ENCODE measurements at places on chromosomes 11 and 22.

- DNase-seq: no peak
Measured at GRCh38 chr11:36214480-36214879, 74.7 kb downstream of the COMMD9 start.

DNA sequence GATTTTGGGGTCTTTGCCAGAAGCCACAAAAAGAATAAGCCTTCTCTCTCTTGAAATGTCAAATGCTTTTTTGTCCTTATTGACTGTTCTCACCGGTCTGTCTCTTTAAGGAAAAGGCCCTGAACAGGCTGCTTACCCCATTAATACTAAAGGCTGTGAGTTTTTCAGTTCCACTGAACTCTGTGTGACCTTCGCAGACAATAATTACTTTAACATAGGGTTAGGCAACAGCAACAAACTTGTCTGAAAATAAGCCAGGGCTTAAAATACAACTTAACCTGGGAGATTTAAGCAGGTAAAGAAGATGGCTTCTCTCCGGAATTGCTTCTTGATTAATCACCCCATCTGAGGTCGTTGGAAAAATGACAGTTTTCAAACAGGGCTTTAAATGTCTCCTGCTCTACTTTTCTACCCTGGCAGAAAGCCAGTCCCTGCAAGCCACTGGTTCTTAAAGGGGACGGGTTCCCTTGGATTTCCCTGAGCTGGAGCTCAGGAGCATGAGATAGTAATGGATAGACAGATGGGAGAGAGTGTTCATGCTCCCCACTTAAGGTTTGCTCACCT is 69.4 kb downstream of the ARL14EP start:
- no peak for DNase-seq

DNA sequence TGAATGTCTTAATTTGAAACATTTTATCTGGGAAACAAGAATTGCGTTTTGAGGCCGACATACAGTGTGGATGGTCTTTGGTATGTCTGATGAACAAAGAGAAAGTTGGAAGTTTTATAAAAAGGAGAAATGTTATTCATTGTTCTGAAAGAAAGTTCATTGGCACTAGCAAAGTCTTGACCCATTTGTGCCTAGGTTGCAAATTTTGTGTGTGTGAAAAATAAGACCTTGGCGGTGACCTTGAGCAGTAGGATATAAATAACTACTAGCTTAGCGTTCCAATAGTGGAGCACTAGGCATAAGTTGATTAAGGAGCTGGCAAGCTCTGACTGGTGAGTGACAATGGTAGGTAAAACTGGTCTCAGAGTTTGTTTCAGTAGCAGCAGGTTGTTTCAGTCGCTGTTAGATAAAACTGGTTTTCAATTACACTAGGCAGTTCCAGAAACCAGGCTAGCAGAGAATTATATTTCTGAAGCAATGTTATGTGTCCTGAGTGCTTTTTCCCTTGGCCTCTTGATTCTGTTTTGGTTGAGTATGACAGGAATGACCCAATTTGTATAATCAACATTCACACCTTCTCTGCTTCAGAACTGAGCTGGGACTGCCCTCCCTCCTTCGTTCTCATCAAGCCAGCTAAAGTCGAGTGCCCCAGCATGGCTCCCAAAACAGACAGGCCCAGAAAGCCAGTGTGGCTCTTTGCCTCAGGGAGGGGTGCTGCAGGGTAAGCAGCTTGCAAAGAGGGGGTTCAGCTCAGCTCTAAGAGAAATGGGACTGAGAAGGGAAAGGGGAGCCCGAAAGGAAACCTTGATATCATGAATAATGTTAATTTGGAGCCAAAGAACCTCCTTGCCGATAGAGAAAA is 85.7 kb downstream of the NTM start:
- no peak for DNase-seq

- DNase-seq: no peak
Measured at GRCh38 chr11:16124390-16124789, 232.0 kb downstream of the SOX6 start.

DNA sequence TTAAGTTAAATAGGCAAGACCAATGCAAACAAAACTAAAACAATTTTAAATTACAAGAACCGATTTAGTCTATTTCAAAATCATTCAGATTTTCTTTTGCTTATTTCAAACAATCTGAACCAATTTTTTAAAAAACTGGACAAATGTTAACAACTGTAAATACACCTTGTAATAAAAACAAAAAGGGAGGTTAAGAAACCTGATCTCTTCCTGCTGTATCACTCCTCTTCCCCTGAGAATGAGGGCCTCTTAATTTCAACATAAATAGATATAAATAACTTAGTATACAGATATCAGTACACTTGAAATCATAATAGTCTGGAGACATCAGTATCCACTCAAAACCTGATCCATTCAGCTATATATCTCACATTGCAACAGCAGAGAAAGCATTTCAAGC is 346.6 kb downstream of the TTC28 start:
- no peak for DNase-seq

DNA sequence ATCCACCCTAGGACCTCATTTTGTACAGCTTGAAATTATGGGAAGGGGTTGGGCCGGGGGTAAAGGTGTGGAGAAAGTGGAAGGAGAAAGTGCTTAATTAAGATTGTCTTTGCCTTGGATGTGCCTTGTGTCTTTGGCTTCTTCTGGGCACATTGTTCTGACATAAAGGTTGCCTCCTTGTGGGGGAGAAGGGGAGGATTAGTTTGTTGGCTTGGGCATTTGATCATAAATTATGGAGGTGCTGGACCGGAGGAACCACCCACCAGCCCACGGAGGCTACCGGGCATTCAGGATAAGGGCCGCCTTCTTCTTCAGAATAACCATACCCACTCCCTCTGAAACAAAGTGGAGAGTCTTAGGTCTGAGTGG is 1.3 kb downstream of the PAFAH1B2 start:
- DNase-seq: no peak

DNA sequence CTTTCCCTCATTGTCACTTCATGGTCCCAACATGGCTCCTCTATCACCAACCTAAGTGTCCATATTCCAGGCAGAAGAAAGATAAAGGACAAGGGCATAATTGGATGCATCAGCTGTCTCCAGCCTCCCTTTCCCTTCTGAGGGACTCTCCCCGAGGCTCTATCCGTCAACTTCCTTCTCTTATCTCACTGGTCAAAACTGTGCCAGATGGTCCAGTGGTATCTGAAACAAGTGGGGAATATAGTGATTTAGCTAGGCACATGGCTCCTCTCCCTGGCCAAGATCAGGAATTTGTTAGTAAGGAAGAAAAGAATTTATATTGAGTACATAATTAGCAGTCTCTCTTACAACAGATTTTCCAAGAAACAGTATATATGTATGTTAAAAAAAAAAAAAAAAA is 12.6 kb upstream of the SPON1 start:
- no peak for DNase-seq

GRCh38 chr11:45436118-45436517 is 150.0 kb upstream of the SYT13 start:
- DNase-seq: no peak

DNA sequence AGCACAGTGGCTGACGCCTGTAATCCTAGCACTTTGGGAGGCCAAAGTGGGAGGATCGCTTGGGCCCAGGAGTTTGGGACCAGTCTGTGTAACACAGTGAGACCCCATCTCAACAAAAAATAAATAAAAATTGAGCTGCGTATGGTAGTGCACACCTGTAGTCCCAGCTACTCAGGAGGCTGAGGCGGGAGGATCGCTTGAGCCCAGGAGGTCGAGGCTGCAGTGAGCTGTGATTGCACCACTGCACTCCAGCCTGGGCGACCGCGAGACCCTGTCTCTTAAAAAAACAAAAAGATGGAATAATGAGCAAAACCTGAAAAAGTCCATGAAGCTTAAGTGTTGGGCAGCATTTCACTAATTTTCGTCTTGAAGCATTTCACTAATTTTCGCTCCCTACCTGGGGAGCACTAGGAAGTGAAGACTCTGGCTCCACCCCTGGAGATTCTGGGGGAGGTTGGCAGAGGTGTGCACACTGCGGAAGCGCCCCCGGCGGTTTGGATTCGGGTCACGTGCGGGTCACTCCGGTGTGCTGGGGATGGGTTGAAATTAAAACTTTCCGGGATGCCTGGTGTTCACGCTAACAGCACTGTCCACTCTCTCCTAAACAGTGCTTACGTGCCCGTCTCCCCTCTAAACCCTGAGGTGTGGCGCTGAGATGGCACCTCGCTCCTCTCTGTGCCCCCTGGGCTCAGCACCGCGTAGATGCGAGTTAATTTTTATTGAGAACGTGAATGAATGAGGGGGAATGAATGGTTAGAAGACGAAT is 906 bp upstream of the NAA40 start:
- DNase-seq: no peak

DNA sequence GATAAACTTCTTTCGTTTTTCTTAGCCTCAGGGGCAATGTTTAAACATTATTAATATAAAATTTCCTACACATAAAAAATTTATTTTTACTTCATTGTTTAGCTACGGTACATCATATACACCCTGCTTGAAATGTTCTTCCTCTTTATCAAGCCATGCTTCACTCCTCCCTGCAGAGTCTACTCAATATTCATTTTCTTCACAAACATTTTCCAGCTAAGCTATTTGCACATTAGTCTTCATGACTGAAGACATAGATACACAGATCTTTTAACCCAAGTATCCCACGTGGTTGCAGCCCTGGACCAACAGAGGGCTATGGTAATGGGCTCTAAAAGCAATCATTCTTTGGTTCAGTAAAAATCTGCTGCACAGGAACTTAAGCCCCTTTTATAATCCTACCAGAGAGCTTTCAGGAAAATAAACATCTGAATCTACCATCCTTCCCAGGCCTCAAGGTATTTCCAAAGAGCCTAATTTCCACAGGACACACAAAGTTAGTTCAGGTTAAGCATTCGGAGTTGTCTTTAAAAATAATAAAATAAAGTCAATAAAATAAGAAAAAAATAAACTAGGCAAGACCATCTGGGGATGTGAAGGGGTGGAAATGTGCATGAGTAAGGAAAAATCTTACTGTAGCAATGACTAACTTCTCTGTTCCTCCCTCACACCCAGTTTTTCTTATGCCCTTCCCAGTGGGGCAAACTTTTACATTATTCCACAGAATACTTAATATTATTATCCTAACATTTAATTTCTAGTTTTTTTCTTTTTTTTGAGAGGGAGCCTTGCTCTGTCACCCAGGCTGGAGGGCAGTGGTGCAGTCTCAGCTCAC is 21.6 kb upstream of the OR6X1 start:
- DNase-seq: no peak

DNA sequence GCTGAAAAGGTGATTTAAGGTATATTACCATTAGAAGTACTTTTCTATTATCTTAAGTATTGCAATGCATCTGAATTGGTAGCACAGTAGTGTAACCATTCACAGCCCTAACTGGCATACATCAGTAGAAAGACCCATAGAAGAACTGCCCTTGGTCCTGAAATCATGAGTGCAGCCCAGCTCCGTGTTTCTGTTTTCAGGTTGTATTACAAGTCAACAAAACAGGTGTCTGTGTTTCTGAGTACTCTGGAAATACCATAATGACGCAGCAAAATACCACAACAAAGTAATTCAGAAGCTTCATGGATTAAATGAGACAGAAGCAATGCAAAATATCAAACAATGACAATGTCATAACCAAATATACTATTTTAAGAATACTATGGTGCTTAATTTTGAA is 226.3 kb downstream of the OPCML start:
- no peak for DNase-seq

- DNase-seq: no peak
Measured at GRCh38 chr11:36631774-36632173, 33.7 kb upstream of the RAG2 start.

DNA sequence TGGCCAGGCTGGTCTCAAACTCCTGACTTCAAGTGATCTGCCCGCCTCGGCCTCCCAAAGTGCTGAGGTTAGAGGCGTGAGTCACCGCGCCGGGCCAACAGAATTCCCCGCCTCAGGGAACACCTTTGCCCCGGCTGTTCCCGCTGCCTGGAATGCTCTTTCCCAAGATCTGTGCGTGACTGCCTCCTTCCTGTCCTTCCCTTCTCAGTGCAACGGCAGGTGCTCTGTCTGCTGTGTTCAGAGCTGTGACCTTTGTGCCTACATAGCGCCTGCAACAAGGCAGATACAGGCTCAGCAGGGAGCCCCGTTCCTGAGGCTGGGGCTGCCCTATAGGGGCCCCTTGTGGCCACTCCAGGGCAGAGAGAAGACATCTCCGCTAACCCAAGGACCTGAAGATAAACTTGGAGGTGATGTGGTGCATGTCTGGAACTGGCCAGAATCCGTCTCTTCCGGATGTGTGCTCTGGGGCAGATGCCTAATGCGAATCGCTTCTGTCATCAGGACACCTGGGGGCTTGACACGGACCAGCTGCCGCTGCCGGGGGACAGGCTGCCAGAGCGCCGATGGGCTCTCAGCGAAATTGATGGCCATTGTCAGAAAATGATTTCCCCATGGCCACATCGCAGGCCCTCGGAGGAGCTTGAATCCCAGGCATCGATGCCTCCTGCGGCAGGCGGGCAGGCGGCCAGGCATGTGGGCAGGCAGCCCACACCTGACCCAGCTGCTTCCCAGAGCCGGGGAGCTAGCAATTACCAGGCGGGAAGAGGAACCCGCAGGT is 43.5 kb upstream of the TCF20 start:
- DNase-seq: peak; percentile 30

- no peak for DNase-seq
Measured at GRCh38 chr11:104529213-104529612, 365.3 kb upstream of the PDGFD start.

DNA sequence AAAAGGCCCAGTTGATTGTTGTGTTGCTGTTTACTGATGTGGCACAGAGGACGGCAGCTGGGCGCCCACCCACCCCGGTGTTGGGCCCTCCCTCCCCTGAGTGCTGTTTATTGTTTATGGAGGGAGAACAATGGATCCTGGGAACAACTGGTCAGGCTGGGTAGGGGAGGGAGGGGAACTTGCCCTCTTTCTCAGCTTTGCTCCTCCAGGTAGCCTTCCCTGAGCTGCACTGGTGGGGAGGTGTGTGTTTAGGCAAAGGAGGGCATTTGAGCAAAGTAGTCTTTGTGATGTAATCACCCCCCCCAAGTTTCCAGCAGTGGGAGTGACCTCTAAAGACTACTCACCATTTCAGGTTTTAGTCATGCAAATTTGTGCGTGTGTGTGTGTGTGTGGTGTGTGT is 1035.3 kb downstream of the NTM start:
- no peak for DNase-seq

GRCh38 chr11:11057472-11057854 is 199.6 kb upstream of the ZBED5 start:
- no peak for DNase-seq

DNA sequence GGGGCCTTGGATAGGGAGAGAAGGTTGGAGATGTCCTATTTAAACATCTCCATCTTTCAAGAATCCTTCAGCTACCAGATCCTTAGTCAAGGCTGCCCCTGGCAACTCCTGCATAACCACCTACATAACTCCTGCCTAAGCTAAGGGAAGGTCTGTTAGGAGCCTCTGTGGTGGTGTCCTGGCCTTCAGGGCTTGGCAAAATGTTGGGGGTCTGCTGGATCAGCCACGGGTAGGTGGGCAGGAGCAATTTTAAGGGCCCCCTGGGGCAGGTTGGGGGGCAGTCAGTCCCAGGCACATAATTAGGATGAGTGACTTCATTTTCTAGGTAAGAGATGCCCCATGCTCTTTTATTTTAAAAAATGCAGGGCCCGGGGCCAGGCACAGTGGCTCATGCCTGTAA is 25.9 kb downstream of the USH1C start:
- DNase-seq: no peak

- no peak for DNase-seq
Measured at GRCh38 chr22:42902875-42903510, 45.9 kb upstream of the ARFGAP3 start.
